ENCODE measurements at places on chromosomes 7 and 10.

DNA sequence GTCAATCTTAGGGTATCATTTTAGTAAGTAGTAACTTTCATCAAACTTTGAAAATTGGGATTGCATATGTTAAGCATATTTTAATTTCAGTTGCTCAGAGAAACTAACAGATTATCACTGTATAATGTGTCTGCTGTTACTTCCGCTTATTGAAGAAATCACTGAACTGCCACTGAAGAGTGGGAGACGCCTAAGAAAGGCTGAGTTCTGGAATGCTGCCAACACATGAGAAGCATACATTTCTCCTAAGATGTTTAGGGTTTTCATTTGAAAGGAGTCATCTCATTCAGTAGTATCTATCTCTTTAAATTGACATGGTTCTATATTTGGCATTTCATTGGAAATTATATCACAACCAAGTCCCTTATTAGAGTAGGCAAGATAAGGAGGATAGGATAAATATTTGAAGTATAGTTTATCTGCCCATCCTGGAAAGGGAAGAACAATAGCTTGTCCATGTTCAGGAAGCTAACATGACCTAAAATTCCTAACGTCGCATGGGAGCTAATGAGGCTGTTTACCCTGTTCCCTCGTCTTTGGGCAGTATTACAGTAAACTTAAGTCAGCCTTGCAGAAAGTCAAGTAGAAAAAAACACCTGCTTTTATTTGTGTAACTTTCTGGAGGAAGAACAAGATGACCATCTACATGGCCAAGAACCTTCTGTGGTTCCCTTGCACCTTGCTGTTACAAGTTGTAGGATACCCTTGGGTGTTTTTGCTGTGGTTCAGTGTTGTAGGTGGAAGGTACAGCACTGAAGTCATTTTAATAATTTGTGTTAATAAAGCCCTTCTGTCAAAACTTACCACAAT is 67.3 kb downstream of the NHLRC2 start:
- DNase-seq: no peak

DNA sequence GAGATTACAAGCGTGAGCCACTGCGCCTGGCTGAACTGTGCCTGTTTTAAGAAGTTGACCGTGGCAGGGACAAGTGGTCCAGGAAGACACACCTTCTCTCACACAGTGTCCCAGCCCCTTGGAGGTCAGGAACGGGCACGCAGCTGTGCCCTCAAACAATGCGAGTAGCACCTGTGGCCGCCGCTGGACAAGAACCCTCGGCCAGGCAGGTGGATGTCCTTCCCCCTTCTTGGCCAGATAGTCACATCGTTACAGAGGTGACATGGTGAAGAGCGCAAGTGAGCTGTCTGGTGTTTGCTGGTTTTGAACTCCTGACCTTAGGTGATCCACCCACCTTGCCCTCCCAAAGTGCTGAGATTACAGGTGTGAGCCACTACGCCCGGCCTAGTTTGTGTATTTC is 8.8 kb downstream of the ZFAND2A start:
- no peak for DNase-seq

- DNase-seq: no peak
Measured at GRCh38 chr7:148058753-148059152, 531.8 kb upstream of the C7orf33 start.

- DNase-seq: peak; percentile 11
Measured at GRCh38 chr7:22849172-22849571, 26.5 kb upstream of the TOMM7 start.

- no peak for DNase-seq
Measured at GRCh38 chr10:58714409-58714808, 201.7 kb downstream of the BICC1 start.

DNA sequence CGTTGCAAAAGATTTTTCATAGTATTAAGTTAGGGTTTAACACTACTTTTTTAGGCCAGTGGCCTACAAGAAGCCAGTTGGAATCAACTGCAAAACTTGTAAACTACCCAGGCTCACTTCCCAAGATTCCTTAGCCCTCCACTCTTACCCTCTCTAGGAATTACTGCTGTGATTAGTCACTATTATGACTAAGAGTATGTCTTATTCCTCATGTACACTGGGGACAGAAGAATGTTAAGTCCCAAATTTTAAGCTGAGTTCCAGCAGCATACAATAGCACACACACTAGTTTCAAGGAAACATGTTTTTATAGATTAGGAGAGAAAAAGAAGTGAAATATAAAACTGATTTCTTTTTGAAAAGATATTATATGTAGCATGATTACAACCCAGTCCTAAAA is 42.8 kb downstream of the FBXL13 start:
- no peak for DNase-seq

DNA sequence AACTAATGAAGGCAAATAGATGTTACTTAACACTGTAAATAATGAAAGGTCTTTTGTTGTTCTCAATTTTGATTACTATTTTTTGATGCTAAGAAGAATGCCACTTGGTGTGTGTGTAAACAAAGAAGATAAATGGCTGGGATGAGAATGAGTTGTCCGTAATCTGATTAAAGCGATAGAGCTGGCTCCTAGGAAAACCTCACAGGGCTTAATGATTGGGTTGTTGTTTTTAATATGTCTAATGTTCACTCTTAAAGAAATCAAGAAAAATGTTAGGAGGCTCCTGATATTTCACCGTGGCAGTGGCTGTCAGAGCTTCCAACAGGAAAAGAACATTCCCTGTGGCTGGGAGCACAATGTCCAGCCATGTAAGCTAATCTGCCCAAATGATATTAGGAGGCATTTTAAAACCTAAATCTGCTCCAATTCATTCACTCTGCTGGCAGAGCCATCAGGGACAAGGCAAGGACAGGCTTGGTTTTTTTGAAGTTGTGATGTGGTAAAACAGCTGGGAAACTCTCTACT is 243.9 kb downstream of the SNX10 start:
- DNase-seq: no peak

Measured in NCI-H146 (cell line).